ENCODE measurements at places on chromosomes 2 and 18.

DNA sequence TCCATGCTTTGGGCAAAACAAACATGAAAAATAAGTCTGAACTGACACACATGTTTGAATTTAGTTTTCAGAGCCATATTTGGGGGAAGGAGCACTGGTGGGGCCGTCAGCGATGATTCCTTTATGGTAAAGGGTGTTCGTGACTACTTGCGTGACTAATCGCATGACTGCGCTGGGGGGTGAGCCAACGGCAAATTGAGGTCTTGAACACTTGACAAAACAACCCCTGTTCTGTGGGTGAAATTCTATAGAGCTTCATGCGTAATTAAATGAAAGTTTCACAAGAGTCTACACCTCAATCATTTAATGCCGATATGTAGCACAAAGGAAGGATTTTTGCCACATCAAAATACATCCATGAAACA, 127.5 kb upstream of the CYP1B1 start:
- no peak for DNase-seq

- no peak for DNase-seq
Measured at GRCh38 chr2:80722803-80723202, 418.3 kb upstream of the LRRTM1 start.

DNA sequence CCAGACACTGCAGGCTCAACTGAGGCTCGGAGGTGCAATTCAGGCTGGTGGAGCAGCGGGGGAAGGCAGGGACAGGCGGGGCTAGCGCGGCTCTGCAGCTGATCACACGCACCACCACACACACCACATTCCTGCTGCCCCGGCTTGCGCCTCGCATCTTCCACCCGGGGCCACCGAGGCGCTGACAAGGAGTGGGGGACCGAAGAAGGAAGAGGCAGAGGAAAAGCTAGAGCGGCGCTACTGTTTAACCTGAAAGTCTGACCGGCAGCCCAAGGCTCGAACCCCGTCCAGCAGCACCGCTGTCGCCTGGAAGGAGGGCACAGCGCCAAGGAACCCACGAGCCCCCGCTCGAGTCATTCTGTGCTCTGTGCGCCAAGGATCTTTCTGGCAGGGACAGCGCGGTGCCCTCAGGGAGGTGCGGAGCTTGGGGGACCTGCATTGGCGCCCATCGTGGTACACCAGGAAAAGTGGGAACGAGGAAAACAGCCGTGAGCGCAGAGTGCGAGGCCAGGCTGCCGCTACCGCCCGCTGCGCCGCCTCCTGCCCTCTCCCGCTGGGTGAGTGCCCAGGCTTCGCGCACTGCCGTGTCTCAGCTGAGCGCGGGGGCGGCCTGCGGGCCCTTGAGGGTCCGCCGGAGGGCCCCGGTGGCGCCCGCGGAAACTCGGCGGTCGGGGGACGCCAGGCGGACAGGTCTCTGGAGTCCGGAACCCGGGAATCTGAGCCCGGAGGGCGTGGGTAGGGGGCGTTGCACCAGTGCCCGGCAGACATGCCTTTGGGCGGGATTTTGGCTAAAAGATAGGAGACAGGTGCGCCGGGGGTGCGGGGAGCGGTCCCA, 860 bp upstream of the KCNJ3 start:
- DNase-seq, result no peak

DNA sequence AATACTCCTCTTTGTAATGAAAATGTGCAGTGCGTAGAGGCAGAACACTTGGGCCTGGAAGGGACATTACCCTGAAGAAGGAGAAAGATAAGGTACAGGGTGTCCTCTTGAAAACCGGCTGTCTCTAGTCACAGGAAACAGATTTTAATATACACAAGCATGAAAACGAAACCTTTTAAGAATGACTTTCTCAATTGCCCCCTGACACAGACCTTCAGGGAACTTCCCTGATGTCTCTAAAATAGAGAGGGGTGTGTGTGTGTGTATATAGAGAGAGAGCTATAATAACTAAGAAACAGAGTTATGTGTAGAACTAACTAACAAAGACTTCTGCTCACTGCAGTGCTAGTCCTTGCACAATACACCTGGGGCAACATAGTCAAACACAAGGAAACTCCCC, 780.0 kb downstream of the CNTNAP5 start:
- no peak for DNase-seq

DNA sequence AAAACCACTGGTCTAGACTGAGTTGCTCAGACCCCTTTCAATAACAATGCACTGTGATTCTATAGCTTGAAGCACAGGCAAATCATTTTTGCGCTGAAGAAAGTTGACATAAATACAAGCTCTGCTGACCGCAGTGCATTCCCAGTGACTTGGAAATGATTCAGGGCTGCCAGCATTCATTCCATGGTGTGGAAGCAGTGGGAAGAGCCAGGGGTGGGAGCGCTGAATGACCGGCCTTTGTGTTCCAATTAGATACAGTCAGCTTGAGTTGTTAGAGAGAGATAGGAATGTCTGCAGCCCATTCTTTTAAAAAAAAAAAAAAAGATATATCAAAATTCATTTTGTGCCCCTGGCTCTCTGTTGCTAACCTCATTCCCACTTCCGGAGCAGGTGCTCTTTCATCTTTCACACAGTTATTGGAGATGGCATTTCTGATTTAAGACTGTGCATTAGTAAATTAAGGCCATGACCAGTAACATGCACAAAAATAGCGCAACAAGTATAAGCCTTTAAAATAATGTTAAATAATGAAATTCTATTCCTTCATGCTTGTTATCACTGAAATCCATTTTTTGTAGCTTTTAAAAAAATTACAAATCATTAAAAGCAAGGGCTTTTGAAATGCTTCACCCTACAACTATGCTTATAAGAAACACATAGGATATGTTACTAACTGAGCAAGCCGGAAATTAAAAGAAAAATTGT, 59.4 kb upstream of the CTLA4 start:
- DNase-seq, result no peak

- DNase-seq, result no peak
Measured at GRCh38 chr2:74585406-74586185, 31.1 kb downstream of the DOK1 start.

GRCh38 chr2:8030573-8031303, 651.1 kb upstream of the ID2 start:
- no peak for DNase-seq

GRCh38 chr2:226407135-226407534, 392.5 kb downstream of the IRS1 start:
- DNase-seq, result no peak

DNA sequence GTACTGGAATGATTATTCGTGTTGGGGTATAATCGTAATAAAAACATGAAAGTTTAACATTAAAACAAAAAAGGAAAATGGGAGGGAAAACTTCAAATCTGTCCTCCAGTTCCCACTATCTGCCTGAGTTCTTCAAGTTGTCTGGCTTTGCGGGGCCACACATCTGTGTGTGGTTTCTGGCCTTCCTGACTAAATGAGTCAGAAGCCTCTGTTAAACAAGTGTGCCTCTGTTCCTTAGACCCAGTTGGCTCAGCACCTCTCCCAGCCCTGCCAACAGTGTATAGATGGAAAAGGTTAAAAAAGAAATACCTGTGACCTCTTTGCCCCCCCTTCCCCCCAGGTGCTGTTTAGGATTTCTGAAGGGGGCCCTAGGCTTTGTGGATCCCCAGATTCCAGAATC, 30.2 kb downstream of the XDH start:
- no peak for DNase-seq

GRCh38 chr2:234133004-234133403, 82.5 kb downstream of the SPP2 start:
- no peak for DNase-seq

DNA sequence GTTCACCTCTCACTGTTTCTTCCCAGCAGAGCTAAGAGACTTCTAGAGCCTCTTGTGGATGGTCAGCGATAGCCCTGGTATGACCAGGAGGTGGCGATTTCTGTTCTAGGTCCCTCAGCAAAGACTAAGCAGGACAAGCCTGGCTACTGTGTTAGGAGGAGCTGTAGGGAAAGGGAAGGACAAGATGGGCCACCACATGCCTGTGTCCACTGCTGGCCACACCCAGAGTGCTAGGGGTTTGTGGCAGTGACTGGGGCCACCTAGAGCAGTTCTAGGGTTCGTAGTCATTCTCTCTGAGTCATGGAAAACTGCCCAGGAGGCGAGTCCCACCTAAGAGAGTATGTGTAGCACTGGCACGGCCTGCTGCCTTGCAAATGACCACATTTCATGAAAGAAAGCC, 179.4 kb downstream of the ALPK2 start:
- no peak for DNase-seq

GRCh38 chr2:140550821-140551220, 1580.0 kb downstream of the LRP1B start:
- no peak for DNase-seq

GRCh38 chr2:125281242-125281641, 1256.2 kb downstream of the CNTNAP5 start:
- DNase-seq, result no peak

DNA sequence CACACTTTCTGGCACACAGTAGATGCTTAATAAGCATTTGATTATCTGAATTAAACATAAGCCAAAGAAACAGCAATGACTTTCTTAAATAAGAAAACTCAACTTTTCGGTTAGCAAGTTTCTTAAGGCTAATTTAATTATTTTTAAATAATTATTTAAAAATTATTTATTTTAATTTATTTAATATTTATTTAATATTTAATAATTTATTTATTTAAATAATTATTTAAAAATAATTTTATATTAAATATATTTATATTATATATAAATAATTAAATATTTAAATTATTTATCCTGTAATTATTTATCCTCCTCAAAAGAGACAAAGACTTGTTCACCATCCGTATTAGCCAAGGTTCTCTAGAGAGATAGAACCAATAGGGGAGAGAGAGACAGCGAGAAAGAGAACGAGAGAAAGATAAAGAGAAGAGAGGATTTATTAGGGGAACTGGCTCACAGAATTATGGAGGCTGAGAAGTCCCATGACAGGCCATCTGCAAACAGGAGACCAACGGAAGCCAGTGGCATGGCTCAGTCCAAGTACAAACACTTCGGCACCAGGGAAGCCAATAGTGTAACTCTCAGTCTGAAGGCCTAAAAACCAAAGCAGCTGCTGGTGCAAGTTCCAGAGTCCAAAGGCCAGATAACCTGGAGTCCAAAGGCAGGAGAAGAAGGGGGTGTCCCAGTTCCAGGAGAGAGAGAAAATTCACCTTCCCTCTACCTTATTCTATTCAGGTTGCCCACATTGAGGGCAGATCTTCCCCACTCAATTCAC, 125.3 kb downstream of the METTL8 start:
- DNase-seq, result no peak

DNA sequence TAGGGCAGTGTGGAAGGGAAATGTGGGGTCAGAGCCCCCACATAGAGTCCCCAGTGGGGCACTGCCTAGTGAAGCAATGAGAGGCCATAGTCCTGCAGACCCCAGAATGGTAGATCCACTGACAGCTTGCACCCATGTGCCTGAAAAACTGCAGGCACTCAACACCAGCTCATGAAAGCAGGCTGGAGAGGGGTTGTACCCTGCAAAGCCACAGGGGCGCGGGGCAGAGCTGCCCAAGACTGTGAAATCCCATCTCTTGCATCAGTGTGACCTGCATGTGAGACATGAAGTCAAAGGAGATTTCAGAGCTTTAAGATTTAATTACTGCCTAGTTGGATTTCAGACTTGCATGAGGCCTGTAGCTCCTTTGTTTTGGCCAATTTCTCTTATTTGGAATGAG, 224.0 kb downstream of the TXNL1 start:
- no peak for DNase-seq

GRCh38 chr2:237139123-237139675, 53.5 kb downstream of the COPS8 start:
- DNase-seq, result no peak
